ENCODE measurements at places on chromosomes 2 and 18. TPM values are rescaled to one million over a fixed set of nuclear protein-coding genes. Genes with fewer than 3 reads are reported as not detected.

Gene RAD51AP2
- total RNA-seq = not detected

Gene SH3RF3
- total RNA-seq = 58.8 TPM

Gene KCNG3
- total RNA-seq = 0.05 TPM

Gene HOXD8
- total RNA-seq = not detected

Gene RGPD5
- 35.8 TPM for total RNA-seq

GRCh38 chr2:177606636-177607035 lies 214.1 kb downstream of the AGPS start:
- H3K4me3 ChIP-seq = no peak overlapping the region
- peaks cover 16% of the 10 kb centered on the region for H3K4me1 ChIP-seq
- H3K36me3 ChIP-seq = no peaks in the 10 kb centered on the region
- DNase-seq = no peak
- no peaks in the 10 kb centered on the region for H3K27me3 ChIP-seq

GRCh38 chr2:1052771-1053191 lies 102.1 kb downstream of the SNTG2 start:
- peaks cover 38% of the 10 kb centered on the region for H3K4me1 ChIP-seq
- peaks cover 4% of the 10 kb centered on the region for H3K36me3 ChIP-seq
- DNase-seq = no peak
- no peaks in the 10 kb centered on the region for H3K27me3 ChIP-seq
- H3K27ac ChIP-seq = no peak overlapping the region

- no peak for DNase-seq
- H3K4me3 ChIP-seq = no peak overlapping the region
- peak overlapping the region; percentile 87 for H3K27ac ChIP-seq
Observed at GRCh38 chr18:61992923-61993322, 100.1 kb upstream of the RNF152 start.

- H3K4me3 ChIP-seq = no peak overlapping the region
- peaks cover 36% of the 10 kb centered on the region for H3K4me1 ChIP-seq
- no peaks in the 10 kb centered on the region for H3K36me3 ChIP-seq
- no peak for DNase-seq
- H3K27me3 ChIP-seq = no peaks in the 10 kb centered on the region
Observed at GRCh38 chr18:9353596-9353995, 19.0 kb downstream of the TWSG1 start.

DNA sequence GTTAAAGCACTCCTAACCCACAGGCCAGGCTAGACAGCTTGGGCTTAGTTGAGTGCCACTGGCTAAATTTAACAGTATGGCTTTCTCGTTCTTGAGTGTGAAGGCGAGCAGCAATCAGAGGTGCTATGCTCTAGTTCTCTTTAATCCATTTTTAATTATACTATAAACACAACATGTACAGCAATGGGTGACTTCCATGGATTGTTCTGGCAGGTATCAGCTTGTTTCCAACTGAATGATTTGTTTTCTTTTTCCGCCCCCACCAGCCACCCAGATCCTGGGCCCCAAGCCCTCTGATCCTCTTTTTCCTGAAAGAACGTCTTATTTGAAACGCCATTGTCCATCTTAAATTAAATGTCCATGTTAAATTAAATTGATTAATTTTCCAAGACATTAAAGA lies 244.8 kb downstream of the IKZF2 start:
- DNase-seq = no peak
- H3K36me3 ChIP-seq = no peaks in the 10 kb centered on the region
- no peak overlapping the region for H3K27ac ChIP-seq
- H3K27me3 ChIP-seq = no peaks in the 10 kb centered on the region

- peak overlapping the region; percentile 95 for H3K27ac ChIP-seq
- peaks cover 13% of the 10 kb centered on the region for H3K36me3 ChIP-seq
- no peak overlapping the region for H3K4me3 ChIP-seq
- no peaks in the 10 kb centered on the region for H3K27me3 ChIP-seq
- no peak for DNase-seq
- peaks cover 50% of the 10 kb centered on the region for H3K4me1 ChIP-seq
Observed at GRCh38 chr2:88038263-88039105, 17.1 kb downstream of the KRCC1 start.

GRCh38 chr2:235021752-235022151 lies 69.9 kb downstream of the SH3BP4 start:
- DNase-seq = no peak
- H3K36me3 ChIP-seq = peaks cover 2% of the 10 kb centered on the region
- peaks cover 56% of the 10 kb centered on the region for H3K4me1 ChIP-seq
- no peaks in the 10 kb centered on the region for H3K27me3 ChIP-seq

DNA sequence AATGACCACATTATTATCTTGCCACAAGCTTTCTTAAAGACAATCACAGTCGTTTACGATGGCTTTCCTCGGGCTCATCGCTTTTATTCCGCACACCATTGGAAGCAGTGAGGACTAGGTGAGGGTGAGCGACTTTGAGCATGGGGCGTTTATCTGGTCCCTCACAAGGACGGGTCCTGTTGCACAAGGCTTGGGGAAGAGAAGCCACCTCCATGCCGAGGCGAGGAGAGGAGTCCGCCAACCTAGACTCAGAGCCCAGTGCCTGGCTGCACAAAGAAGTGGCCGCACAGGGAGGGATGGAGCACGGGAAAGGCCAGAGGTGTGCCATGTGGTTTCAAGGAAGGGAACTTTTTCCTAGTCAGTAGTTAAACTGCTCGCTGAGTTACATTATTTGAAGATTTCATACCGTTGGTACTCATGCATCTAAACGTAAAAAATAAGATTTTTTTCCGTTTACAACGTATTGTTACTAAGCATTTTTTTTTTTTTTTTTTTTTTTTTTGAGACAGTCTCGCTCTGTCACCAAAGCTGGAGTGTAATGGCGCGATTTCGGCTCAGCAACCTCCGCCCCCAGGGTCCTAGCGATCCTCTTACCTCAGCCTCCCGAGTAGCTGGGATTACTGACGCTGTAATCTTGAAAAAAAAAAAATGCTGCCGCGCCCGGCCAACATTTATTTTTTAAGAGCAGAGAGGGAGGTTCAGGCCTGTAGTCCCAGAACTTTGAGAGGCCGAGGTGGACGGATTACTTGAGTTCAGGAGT lies 849 bp upstream of the CYP27C1 start:
- H3K36me3 ChIP-seq = no peaks in the 10 kb centered on the region
- H3K4me3 ChIP-seq = peak overlapping the region; percentile 93
- peak overlapping the region; percentile 97 for H3K27ac ChIP-seq
- H3K4me1 ChIP-seq = peaks cover 54% of the 10 kb centered on the region
- H3K27me3 ChIP-seq = no peaks in the 10 kb centered on the region
- DNase-seq = no peak

DNA sequence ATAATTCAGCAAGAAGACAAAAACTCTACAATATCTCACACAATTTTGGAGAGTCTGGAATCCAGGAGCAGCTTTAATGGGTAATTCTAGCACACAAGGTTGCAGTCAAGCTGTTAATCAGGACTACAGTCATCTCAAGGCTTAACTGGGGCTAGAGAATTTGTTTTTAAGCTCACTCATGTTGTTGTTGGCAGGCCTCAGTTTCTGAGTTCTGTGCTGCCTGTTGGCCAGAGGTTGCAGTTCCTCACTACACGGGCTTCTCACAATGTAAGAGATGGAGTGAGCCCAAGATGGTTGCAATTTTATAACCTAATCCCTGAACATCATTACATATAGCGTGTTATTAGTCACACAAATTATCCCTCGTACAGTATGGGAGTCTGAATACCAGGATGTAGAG lies 50.6 kb upstream of the TMEFF2 start:
- H3K4me3 ChIP-seq = no peak overlapping the region
- no peak overlapping the region for H3K27ac ChIP-seq
- H3K27me3 ChIP-seq = no peaks in the 10 kb centered on the region
- DNase-seq = no peak
- peaks cover 5% of the 10 kb centered on the region for H3K4me1 ChIP-seq
- no peaks in the 10 kb centered on the region for H3K36me3 ChIP-seq

GRCh38 chr2:237441605-237442274 lies 27.8 kb upstream of the COL6A3 start:
- H3K4me1 ChIP-seq = peaks cover 28% of the 10 kb centered on the region
- peak overlapping the region; percentile 47 for H3K27ac ChIP-seq
- no peaks in the 10 kb centered on the region for H3K27me3 ChIP-seq
- no peaks in the 10 kb centered on the region for H3K36me3 ChIP-seq
- no peak overlapping the region for H3K4me3 ChIP-seq
- no peak for DNase-seq

GRCh38 chr2:235911633-235912233 lies 256.5 kb downstream of the GBX2 start:
- H3K27me3 ChIP-seq = no peaks in the 10 kb centered on the region
- no peak overlapping the region for H3K4me3 ChIP-seq
- no peak for DNase-seq
- H3K4me1 ChIP-seq = peaks cover 5% of the 10 kb centered on the region

DNA sequence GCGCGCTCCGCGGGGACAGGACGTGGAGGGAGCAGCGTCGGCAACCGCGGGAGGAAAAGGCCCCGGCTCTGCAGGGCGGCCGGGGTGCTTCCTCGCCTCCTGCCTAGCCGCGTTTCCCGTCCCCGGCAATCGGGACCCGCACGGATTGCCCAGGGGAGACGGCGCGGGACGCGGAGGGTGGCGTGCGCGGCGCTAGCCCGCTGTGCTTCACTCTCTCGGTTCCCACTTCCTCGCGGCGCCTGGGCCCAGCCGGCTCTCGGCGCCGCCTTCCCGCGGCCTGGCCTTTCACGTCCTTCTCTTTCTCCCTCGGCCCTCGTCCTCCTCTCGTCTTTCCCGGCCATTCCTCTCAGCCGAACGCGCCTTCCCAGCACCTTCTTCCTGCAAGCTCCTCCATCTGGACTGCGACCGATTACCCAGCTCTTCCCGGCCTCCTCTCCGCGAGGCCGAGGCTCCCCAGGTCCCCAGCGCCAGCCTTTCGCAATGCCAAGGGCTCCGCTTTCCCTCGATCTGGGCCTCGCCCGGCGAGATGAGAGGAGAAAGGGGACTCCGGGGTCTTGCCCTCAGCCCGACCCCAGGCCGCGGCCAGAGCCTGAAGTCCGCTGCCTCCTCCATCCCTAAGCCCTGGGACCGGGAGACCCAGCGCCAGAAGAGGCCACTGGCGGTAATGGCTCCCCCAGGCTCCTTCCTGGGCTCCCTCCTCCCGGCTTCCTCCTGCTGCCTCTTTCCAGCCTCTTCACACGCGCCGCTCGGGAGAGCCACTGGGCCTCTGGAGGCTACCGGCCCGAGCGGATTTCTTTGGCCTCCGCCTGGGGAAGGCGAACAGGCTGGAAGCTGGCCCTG lies 34.3 kb upstream of the ATP6V1B1 start:
- H3K36me3 ChIP-seq = no peaks in the 10 kb centered on the region
- peak overlapping the region; percentile 99 for H3K27ac ChIP-seq
- peak overlapping the region; percentile 98 for H3K4me3 ChIP-seq
- peaks cover 12% of the 10 kb centered on the region for H3K4me1 ChIP-seq
- peaks cover 35% of the 10 kb centered on the region for H3K27me3 ChIP-seq

DNA sequence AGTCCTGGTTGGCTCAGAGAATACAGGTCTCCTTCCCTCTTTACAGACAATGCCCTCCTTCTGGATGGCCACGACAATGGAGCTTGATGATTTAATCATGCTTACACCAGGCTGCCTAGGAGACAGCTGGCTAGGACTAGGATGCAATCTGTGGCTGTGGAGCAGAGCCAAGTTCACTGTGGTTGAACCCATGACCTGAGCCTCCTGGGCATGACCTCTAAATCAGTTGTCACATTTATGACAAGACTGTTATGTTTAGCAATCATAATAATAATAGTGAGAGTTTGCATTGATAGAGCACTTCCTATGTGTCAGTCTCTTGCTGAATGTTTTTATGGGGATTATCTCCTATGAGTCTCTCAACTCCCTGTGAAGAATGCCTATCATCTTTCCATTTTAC lies 244.1 kb downstream of the ICOS start:
- peaks cover 6% of the 10 kb centered on the region for H3K27me3 ChIP-seq
- no peak overlapping the region for H3K4me3 ChIP-seq
- H3K4me1 ChIP-seq = no peaks in the 10 kb centered on the region
- no peaks in the 10 kb centered on the region for H3K36me3 ChIP-seq
- no peak overlapping the region for H3K27ac ChIP-seq

GRCh38 chr2:19774805-19775176 lies 127.0 kb downstream of the TTC32 start:
- H3K27ac ChIP-seq = peak overlapping the region; percentile 79
- H3K4me3 ChIP-seq = no peak overlapping the region
- H3K27me3 ChIP-seq = no peaks in the 10 kb centered on the region
- no peak for DNase-seq
- H3K36me3 ChIP-seq = peaks cover 1% of the 10 kb centered on the region

GRCh38 chr2:129135017-129135416 lies 816.3 kb upstream of the HS6ST1 start:
- H3K4me1 ChIP-seq = no peaks in the 10 kb centered on the region
- H3K27me3 ChIP-seq = peaks cover 8% of the 10 kb centered on the region
- DNase-seq = no peak
- H3K27ac ChIP-seq = no peak overlapping the region

DNA sequence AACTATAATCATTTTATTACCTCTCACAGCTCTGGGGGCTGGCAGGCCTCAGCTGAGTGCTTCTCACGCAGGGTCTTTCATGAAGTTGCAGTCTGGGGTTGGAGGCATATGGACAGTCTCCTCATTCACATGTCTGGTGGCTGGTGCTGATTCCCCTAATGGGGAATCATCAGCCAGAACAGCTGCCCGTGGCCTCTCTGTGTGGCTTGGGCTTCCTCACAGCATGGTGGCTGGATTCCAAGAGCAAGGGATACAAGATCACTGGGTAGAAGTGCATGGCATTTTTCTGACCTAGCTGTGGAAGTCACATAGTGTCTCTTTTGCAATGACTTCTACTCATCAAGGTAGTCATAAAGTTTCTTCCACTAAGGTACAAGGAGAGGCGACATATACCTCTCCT lies 59.0 kb upstream of the LAPTM4A start:
- peaks cover 2% of the 10 kb centered on the region for H3K36me3 ChIP-seq
- DNase-seq = no peak
- H3K27me3 ChIP-seq = no peaks in the 10 kb centered on the region
- peaks cover 4% of the 10 kb centered on the region for H3K4me1 ChIP-seq

GRCh38 chr2:207188626-207189419 lies 23.1 kb upstream of the KLF7 start:
- no peaks in the 10 kb centered on the region for H3K36me3 ChIP-seq
- H3K27me3 ChIP-seq = no peaks in the 10 kb centered on the region
- H3K4me1 ChIP-seq = peaks cover 21% of the 10 kb centered on the region
- no peak for DNase-seq

DNA sequence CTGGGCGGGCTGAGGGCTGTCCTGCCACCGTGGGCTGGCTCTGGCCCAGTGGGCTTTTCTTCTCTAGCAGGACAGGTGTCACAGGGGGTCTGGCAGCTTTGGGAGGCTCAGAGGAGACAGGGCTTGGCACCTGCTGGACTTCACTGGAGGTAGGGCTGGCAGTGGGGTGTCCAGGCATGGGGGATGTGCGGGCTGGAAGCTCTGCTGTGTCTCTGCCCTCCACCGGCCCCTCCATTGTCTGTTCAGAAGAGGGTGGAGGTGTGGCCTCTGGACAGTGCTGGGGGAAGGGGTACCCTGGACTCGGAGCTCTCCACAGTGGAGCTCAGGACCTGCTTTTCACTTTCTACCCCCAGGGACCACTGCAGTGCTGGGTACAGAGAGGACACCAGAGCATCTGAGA lies 9.2 kb downstream of the PTPRN start:
- no peaks in the 10 kb centered on the region for H3K36me3 ChIP-seq
- peaks cover 7% of the 10 kb centered on the region for H3K4me1 ChIP-seq
- H3K27me3 ChIP-seq = peaks cover 41% of the 10 kb centered on the region
- no peak for DNase-seq
- H3K27ac ChIP-seq = no peak overlapping the region
- no peak overlapping the region for H3K4me3 ChIP-seq

- no peak for DNase-seq
- peaks cover 9% of the 10 kb centered on the region for H3K4me1 ChIP-seq
- no peak overlapping the region for H3K4me3 ChIP-seq
- H3K27me3 ChIP-seq = no peaks in the 10 kb centered on the region
Observed at GRCh38 chr2:25567406-25567805, 106.0 kb downstream of the DTNB start.

- peaks cover 5% of the 10 kb centered on the region for H3K36me3 ChIP-seq
- H3K27ac ChIP-seq = no peak overlapping the region
- H3K4me1 ChIP-seq = peaks cover 5% of the 10 kb centered on the region
- peaks cover 5% of the 10 kb centered on the region for H3K27me3 ChIP-seq
- DNase-seq = no peak
Observed at GRCh38 chr2:128474962-128475361, 156.3 kb upstream of the HS6ST1 start.
